ENCODE measurements at places on chromosomes 11 and 22. TPM values are rescaled to one million over a fixed set of nuclear protein-coding genes. Genes with fewer than 3 reads are reported as not detected.

LRRC32 gene
- total RNA-seq = 6.9 TPM

RAB3IL1 gene
- total RNA-seq = 2.3 TPM

JHY gene
- total RNA-seq = 3.2 TPM

ELF5 gene
- not detected for total RNA-seq

PIK3C2A gene
- 39.7 TPM for total RNA-seq

BMAL1 gene
- 10.1 TPM for total RNA-seq

CDC42EP1 gene
- 69.5 TPM for total RNA-seq

MRE11 gene
- total RNA-seq = 8.3 TPM

PRPF19 gene
- total RNA-seq = 88.6 TPM

SNAP29 gene
- total RNA-seq = 15.3 TPM

CACNA1I gene
- not detected for total RNA-seq

SLC43A3 gene
- total RNA-seq = 83.5 TPM

RAB38 gene
- total RNA-seq = 1.4 TPM

MAPK11 gene
- 26.8 TPM for total RNA-seq

RBM4B gene
- 22.3 TPM for total RNA-seq

COX8A gene
- total RNA-seq = 673 TPM

SYCE3 gene
- total RNA-seq = not detected

RELT gene
- 3.2 TPM for total RNA-seq

SCGB1A1 gene
- not detected for total RNA-seq

OMP gene
- total RNA-seq = not detected

Data from myometrial cell (primary cell).